Left colon (tissue), 2 donors: ENCODE measurements at places on chromosomes 2 and 18.
A peak's percentile ranks its signal among the peaks of the same experiment; 100 is the strongest.

- no peak for DNase-seq
Observed at GRCh38 chr2:213247566-213247965, 36.7 kb upstream of the SPAG16 start.

DNA sequence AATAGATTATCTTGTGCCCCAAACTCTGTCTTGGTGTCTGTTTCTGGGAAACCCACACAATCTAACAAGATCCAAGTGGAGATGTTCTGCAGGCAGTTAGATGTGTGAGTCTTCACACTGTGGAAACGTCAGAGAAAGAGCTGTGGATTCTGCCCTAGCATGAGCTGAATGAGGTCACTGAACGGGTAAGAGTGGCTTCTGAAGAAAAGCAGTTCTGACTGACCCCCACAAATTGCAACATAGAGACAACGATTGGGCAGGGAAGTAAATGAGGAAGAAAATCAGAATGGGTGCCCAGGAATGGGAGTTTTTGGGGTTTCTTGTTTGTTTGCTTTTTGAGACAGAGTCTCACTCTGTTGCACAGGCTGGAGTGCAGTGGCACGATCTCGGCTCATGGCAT, 12.9 kb upstream of the RPL37A start:
- no peak for DNase-seq

DNA sequence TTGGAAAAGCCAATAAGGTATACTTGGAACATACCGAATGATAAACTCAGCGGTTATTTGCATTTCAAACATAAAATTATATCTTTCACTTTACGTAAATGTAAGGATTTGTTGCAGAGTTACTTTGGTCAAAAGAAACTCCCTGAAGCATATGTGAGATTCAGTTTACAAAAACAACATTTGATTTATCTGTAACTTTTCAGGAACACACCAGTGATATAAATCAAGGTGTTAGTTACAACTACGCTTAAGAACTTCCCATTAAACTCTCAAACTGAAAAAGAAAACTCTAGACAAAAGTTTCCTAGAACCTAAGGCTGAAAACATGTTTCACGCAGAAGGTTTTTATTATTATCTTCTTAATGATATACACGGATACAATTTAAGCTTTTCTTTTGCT, 110.6 kb upstream of the MEIS1 start:
- no peak for DNase-seq

DNA sequence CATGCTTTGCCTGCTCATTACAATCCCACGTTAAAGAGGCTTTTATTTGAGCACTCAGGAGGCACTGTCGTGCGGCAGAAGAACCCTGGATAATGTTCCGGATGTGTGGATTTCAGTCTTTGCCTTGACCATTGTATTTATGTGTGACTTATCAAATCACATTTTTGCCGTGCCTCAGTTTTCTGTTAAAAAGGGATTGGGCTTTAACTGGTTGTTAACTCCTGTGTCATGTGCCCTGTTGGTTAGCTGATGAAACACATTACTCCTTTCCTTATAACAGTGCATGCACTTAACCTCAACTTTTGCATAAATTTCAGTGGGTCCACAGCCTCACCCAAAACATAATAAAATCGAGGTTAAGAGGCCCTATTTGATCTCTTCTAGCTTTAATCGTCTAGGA, 52.7 kb downstream of the NAB1 start:
- no peak for DNase-seq

GRCh38 chr2:109614715-109615636, 812 bp downstream of the SOWAHC start:
- peak; percentile 45 for DNase-seq

DNA sequence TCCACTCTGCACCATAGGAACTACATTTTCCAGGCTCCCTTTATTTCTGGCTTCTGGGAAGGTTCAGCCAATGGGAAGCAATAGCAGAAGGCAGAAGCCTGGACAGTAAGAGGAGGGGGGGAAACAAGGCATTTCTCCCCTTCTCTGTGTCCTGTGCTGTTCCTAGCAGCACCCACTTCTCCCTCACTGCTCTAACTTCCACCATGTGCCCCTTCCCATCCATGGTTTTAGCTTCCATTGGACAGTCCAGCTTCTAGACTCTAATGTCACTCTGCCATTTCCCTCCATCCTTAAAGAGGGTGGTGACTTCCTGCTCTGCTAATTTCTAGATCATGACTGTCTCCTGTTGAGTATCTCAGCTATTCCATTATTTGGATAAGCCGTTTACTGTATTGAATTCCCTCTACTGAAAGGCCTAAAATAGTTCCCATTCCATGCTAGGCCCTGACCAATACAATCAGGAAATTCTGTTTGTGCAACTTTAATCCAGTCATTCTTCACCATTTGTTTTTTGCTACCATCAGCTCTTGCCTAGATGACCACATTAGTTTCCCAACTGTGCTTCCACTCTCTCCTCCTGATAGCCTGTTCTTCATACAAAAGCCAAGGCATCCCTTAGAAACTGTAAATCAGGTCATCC, 20.8 kb upstream of the LYPD1 start:
- DNase-seq = no peak

GRCh38 chr2:238988105-238988504, 140.2 kb downstream of the TWIST2 start:
- no peak for DNase-seq

DNA sequence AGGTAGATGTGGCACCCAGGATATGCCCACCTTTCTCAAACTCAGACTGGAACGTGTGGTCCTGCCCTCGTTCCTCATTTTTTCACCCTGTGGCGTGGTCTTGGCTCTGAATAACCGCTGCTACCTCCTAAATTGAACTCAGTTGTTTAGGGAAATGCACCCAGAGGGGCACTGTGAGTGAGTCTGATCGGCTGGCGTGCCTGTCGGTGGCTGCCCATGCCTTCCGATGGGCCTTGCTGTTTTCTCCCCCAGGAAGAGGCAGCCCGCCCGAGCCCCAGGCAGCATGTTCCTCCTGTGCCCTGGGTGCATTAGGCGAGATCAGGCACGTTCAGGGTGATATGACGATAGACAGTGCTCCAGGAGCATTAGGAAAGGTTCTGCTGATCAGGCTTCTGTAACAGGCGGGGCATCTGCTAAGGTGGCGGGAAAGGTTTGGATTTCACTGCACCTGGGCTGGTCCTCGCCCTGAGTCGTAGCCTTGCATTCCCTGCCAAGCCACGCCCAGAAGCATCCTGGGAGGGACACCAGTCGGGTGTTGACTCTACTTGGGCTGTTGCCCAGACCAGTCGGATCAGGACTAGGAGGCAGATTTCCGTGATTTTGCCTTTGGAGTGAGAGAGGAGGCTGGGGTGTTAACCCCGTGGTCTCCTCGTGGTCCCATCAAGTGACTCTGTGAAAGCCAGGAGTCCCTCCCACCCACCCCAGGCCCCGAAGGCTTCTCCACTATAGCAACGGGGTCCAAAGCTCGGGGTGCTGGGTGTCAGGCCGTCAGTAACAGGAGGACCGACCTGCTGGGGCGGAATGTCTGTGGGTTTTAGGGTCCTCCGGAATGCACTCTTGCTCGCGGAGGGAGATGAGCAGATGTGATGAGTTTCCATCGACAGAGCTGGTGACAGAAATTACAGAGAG, 75.1 kb downstream of the SH3BP4 start:
- DNase-seq = peak; percentile 94

GRCh38 chr2:230723363-230723762, 10.7 kb downstream of the CAB39 start:
- no peak for DNase-seq

DNA sequence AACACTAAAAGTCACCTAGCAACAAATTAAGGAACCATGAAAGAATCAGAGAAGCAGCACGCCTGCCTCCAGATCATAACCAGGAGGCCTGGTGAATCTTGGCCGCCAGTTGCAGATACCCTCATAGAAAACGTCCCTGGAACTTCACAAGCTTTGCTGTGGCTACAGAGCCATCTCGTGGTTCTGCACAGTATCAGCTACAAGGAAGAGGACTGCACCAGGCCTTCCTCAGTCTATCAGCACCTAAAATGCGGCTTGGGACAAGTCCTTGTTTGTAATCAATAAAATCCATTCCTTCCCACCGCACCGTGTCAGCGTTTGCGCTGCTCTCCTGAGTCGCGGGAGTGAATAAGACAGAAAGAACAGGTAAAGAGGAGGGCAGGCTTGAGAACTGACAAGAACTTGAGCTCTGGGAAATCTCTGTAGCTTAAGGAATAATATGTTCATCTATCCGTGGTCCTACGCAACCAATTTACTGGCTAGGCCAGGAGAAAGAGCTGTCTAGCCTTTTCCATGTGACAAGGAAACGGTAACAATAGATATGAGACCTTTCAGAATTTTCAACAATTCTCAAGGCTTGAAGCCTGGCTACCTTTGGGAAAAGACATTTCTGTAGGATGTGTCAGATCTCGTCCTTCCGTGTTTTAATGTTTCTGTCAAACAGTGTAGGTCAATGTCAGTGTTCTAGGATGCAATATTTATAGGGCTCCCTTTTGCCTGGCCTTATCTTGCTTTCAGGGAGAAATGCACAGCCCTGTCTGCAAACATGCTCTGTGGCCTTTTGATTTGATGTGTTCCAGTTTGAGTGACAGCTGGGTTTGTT, 128.5 kb upstream of the RAB12 start:
- no peak for DNase-seq

DNA sequence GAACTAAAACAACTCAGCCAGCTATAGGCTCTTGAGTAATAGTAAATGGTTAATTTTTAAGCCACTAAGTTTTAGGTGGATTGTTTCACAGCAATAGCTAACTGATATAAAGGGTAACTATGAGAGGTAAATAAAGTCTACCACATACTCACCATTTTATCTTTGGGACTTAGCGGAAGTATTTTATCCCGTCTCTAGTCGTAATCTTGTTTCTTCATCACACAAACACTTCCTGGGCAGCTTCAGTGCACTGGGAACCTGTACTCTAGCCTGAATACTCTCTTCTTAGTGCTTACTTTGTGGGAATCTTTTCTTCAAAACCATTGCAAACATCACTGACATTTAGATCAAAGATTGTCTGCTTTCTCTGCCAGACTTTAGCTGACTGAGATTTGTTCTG, 360.5 kb downstream of the EPHA4 start:
- DNase-seq = no peak

- DNase-seq = no peak
Observed at GRCh38 chr2:26409785-26410184, 8.1 kb downstream of the DRC1 start.

DNA sequence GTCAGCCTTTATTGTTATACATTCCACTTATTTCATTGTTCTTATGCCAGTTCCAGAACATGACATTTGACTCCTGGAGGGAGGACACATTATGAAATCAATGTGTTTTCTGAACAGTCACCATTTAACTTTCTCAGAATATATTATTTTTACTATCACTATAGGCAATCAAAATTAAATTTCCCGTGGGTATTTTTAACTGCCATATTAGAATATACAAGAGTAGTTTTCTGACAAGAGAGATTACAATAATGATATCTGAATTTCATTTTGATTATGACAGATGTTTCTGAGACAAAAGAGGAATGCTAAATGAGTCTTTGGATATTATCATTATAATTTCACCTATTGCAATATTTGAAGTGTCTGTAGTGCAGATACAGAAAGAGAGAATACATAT, 64.4 kb upstream of the FSIP2 start:
- no peak for DNase-seq

DNA sequence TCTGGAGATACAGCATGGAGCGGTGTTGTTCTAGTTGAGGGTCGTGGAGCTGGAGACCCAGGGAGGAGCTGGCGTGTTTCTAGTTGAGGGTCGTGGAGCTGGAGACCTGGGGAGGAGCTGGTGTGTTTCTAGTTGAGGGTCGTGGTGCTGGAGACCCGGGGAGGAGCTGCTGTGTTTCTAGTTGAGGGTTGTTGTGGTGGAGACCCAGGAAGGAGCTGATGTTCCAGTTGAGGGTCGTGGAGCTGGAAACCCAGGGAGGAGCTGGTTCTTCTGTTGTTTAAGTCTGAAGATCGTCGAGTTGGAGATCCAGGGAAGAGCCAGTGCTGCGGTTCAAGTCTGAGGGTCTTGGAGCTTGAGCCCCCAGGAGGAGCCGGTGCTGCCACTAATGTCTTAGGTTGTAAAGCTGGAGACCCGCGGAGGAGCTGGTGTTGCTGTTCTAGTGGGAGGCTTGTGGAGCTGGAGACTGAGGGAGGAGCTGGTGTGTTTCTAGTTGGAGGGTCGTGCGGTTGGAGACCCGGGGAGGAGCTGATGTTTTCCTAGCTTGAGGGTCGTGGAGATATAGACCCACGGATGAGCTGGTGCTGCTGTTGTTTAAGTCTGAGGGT, 155.3 kb downstream of the RTP5 start:
- DNase-seq = no peak

DNA sequence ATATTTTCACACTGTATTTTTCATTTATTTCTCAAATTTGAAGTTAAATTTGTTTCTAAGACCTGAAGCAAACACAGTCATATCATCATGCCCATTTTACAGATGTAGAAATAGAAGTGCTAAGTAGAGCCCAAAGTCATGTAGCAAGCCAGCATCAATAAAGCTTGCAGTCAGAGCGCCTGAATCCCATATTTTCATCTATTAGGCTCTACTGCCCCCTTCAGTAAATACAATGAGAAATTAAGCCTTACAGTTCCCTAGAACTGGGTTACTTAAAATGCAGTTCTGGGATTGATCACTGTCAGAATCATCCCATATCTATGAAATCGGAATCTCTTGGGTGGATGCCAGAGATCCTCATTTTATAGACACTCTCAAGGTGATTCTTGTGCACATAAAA, 419.9 kb downstream of the TGIF1 start:
- DNase-seq = no peak

GRCh38 chr2:205822579-205822978, 140.3 kb downstream of the NRP2 start:
- DNase-seq = no peak
